Omental fat pad (tissue), 4 donors: ENCODE measurements at places on chromosomes 4 and X.

- DNase-seq = no peak
Measured at GRCh38 chrX:13533726-13534125, 35.7 kb upstream of the EGFL6 start.

DNA sequence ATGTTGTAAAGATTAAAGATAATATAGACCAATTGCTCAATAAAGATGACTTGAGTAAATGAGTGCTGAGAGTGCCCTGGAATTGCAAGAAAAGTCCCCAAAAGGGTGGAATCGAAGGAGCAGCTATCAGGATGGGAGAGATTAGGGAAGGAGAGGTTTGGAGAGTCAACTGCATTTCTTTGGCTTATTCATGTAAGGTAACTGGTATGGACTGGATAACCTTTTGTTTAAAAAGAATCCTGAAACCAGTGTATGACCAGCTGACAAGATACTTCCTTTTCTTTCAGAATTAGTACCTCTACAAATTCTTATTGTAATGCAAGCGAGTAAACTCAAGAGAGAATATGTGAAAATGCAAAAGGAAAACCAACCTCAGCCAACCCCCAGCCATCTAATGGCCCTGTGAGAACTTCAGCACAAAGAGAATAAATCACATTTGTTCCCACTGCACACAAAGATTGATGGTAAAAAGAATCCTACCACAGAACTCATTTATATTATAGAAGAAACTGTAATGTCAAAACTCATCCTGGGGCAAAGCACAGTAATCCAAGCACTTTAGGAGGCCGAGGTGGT is 24.5 kb upstream of the SPP1 start:
- DNase-seq = no peak

DNA sequence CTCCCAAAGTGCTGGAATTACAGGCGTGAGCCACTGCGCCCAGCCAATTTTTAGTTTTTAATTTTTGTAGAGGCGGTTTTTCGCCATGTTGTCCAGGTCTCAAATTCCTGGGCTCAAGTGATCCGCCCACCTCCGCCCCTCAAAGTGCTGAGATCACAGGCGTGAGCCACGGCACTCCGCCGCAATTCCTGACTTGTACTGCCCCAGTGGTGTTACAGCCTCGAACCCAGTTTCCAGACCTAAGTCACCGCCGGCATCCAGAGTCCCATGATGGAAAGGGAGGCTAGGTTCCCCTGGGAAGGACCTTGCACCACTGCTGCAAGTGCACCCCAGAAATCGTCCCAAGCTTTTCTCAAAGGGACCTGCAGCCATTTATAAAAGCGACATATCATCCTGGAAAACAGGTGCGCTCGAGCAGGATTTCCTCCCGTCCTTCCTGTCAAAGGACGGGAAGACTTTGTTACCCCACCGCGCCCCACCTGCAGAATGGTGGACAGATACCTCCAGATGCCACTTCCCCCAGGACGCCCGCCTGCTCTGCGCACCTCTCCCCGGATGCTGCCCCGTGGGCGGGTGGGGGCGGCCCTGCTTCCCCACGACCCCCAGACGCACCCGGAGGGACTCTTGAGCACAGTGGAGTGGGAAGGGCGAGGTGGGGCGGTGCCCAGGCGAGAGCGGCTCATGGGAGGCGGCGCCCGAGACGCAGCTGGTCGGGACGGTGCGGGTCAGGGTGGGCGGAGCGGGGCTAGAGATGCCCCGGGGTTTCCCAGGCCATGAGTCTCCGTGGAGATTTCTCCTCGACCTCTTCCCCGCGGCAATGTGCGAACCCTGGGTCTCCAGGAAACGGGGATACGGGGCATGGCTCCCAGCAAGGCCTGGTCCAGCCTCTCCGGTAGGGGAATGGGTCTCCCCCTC is 947 bp upstream of the RPL10 start:
- DNase-seq = no peak

- no peak for DNase-seq
Measured at GRCh38 chr4:48910511-48910910, 3.9 kb upstream of the OCIAD2 start.

DNA sequence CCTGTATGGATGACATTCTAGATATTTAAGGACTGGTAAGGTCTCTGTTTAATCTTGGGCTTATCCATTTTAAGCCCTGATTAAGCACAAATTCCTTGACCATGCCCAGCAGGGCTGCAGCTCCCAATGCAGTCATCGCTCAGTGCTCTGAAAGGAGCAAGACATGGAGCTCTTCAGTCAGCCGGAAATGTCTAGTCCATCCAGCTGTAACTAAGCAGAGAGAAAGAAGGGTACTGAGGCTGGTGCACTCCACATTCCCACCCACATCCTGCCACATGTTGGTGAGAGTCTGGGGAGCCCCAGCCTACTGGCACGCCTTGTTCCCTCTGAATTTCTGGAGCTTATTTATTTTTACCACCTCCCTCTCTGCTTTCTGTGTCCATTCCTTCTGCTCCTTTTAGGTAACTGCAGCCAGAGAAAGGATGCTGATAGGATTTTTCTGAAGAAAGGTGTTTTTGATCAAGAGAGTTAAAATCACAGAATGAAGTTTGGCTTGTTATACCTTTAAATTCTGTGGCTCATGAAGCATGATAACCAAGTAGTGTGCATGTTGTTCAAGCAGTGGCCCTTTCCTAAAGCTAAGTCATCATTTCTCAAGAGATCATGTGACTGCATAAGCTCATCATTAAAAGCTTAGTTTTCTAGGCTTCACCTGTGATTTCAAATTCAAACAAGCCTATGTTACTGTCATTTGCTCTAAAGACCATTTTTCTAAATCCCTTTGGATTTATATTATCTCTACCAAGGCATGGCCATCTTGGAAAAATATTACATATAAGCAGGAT is 74.0 kb downstream of the GALNT7 start:
- no peak for DNase-seq

DNA sequence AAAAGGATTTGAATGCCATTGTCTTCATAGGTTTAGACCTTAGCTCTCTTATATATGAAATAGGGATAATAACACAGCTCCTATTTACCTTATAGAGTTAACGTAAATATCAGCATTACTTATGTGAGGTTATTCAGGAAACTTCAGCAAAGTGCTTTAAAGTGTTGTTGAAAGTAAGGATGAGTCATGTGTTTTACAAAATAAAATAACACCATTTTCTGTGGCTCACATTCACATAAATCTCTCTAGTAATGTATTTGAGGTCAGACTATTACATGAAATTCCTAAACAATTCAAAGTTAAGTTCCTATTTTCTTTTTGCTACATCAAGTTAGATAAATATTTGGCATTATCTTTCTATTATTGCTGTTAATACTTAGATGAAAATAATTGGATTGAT is 2.9 kb downstream of the GNRHR start:
- no peak for DNase-seq

DNA sequence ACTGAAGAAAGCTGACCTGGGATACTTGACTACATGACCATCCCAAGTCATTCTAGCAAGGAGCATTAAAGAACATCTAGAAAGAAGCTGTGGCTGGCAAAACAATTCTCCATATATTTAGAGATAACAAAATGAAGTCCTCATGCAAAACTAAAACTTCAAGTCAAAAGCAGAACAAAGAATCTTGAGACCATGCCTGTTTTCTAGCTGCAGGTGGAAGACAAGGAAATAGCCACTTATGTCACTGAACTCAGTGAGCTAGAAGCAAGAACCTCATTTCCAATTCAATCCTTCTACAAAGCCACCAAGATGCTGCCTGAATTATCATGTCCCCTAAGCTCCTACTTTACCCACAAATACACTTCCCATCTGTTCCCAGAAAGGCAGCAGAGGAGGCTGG is 13.8 kb downstream of the USP46 start:
- DNase-seq = no peak

GRCh38 chrX:1330605-1331004 is 6.0 kb upstream of the IL3RA start:
- DNase-seq = no peak

DNA sequence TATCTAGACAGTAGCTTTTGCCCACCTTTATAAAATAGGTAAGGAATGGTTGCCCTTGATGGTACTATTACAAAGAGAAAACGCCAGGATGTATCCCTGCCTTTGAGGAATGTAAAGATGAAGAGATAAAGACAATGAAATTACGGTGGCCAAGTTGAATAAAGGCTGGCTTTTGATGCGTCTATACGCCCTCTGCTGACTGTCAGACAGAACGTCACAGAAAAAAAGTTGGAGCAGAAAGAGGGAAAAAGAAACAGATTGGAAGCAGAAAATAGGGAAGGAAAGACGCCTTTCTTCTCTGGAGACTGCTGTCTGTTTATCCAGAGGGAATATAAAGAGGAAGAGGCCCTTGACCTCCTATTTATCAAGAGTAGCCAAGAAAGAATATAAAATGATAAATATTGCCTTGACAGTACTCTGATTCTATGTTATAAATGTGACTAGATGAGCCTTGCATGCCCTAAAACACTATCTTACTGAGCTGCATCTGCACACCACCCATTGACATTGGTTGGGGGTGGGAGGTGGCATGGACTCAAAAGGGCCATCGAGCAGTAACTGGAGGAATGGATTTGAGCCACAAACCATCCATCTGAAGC is 30.6 kb downstream of the PCDH19 start:
- DNase-seq = no peak

DNA sequence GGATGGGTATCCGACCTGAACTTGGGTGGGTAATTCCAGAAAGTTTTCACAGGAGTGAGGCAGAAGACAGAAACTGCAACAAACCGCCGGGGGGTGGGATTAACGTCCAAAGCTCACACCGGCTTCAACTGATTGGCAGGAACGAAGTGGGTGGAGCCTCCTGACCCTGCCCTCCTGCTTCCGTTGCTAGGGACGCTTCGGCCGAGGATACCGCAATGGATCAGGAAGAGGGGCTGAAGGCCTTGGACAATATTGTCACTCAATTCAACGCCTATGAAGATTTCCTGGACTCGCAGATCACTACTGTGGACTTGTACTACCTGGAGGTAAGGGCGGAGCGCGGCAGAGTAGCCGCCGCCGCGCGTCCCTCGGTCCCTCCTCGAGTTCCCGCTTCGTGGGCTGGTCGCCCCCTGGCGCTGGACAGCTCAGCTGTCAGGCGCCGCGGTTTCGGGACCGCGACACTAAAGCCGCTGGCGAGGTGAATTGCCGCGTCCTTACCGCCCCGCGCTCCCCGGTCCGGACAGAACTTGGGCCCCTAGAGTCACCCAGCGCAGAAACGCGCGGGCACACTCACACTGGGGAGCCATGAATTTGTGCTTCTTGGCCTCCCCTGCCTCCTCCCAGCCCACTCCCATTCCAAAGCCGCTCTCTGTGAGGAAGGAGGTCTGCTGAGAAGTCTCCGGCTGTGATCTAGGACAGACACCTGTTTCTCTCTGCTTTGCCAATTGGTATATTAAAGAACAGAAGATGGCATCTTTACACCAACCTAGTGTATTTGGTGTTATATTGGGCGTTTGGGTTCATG is at the start of gene CFAP299:
CFAP299 (plus strand) TSS at position 177 of the 805 bp plus-strand sequence.
- DNase-seq = peak; percentile 67

DNA sequence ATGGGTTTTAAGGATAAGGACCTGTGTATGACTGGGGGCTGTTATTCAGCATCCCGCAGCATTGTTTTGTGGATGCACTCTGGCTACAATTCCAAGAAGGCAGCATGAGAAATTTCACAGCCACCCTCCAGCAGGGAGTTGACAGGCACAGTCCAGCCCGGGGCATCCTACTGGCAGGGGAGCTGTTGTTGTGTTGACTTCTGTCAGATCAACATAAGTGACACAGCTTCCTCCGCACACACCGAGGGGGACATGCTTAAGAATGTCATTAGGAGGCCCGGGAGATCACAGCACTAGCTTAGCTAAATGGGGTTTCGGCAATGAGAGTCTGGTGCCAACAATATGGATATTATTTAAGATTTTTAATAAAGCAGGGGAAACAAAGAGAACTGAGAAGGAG is 326.5 kb downstream of the ASMT start:
- DNase-seq = no peak

DNA sequence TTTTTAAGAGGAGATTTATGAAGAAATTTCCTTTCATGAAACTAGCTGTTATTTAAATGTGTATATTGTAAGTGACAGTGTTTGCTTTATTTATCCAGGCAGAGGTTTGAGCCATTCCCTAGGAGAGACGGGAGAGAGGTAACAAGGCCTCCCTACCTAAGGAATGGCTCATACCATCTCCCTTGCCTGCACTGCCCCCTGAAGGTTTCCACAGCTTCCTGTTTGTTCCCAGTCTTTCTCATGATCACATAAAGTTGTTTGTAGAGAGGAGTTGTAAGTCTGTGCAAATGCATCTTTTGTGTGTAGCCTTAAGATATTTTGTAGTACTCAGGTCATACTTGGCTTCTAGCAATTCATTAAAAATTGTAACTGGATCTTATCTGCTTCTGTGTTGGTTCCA is 1504.5 kb upstream of the PCDH10 start:
- DNase-seq = no peak

GRCh38 chr4:92172203-92172602 is 131.6 kb upstream of the GRID2 start:
- DNase-seq = no peak

DNA sequence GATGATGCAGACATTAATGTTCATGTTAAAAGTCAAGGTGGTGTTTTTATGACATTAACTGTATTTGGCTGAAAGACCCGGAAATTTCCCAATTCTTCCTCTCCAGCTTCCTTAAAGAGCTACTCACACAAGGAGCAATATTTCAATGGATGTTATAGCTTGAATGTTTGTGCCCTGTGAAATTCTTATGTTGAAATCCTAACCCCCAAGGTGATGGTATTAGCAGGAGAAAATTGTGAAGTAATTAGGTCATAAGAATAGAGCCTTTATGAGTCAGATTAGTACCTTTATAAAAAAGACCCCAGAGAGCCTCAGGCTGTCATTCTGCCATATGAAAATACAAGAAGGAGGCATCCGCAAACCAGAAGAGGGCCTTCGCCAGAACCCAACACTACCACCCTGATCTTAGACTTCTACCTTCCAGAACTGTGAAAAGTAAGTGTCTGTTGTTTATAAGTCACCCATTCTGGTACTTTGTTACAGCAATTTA is 3.6 kb downstream of the TLR1 start:
- DNase-seq = no peak

GRCh38 chr4:165931741-165932140 is 58.7 kb downstream of the TLL1 start:
- DNase-seq = no peak

DNA sequence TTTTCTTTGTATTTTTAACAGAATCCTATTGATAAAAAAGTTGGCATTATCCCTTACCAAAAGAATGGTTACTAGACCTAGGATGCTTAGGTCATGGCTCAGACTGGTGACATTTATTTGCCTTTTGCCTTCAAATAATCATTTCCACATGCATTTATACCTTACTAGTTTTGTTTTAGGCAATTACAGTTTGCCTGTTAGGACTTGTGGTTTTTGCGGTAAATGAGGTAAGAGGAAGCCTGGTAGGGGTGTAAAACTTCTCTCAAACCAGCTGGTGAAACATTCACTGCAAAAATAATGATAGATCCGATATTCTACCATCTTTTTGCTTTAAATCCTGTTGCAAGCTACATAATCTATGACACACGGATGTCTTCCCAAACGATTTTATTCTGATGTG is 12.1 kb downstream of the LAMP2 start:
- DNase-seq = no peak

GRCh38 chr4:168387091-168387490 is 68.5 kb upstream of the DDX60 start:
- no peak for DNase-seq

- DNase-seq = no peak
Measured at GRCh38 chr4:32436816-32437215, 1716.6 kb downstream of the PCDH7 start.
